ENCODE measurements at places on chromosomes 4 and X.

DNA sequence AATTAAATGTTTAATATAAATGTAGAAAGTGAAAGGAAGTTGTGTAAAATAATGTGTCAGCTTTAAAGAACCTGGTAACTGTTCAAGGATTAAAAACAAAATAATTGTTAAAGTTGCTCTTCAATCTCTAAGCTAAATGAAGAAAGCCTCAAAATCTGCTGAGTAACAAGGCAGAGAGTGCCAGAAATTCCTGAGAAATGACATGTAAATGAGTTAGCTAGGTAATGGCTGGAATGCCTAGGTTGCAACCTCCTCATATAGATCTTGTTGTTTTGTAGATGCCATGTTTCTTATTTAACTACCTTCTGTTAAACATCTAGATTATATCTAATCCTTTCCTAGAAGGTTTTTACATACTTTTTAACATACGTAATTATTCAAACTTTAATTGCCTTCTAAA lies 763.6 kb upstream of the AGA start:
- DNase-seq: no peak

- peak; percentile 55 for DNase-seq
These were observed 394.4 kb upstream of the ADGRL3 start for GRCh38 chr4:60805500-60806313.

DNA sequence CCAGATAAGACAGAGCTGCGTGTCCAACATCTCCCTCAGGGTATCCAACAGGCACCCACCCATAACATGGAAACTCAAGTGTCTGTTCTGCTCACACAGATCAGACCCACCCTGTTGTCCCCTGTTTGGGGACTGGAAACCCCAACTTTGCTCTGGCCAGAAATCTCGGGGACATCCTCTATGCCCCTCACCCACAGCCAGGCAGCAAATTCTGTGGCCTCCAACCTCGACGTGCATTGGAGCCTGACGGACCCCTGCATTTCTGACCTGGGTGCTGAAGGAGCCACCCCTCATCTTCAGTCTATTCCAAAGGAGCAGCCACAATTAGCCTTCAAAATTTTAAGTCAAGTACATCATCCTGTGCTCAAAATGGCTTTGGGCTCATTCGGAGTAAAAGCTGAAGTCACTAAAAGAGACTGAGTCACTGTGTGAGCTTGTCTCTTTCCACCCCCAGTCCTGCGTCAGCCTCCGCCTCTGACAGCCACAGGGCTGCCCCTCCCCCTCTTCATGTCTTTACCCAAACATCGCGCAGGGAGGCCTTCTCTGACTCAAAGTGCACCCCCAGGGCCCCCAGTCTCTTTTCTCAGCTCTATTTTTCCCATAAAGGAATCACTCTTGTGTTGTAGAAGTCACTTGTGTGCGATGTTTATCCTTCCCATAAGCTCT lies 24.4 kb upstream of the PDE6B start:
- no peak for DNase-seq

DNA sequence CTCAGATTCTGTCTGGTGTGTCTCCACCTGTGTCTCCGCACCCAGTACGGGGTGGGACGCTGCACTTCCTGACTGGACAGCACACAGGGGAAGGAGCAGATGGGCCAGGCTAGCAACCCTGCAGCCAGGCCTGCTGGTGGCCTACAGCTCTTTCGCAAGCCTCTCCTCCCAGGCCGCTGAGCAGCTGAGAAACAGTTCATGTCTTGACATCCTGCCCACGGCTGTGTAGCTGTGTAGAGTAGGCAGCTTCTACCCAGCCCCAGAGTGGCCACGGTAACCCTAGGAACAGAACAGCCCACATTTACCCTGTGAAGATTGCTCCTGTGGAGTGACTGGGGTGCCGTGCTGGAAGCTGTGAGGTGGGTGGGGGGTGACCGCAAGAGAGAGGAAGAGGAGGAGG lies 38.9 kb downstream of the CCNQ start:
- no peak for DNase-seq

GRCh38 chr4:137768881-137769280 lies 236.6 kb upstream of the PCDH18 start:
- DNase-seq: no peak

- no peak for DNase-seq
These were observed 1083.5 kb downstream of the PCDH7 start for GRCh38 chr4:31803526-31804195.

GRCh38 chrX:7996414-7996813 lies 69.2 kb upstream of the PNPLA4 start:
- peak; percentile 62 for DNase-seq

DNA sequence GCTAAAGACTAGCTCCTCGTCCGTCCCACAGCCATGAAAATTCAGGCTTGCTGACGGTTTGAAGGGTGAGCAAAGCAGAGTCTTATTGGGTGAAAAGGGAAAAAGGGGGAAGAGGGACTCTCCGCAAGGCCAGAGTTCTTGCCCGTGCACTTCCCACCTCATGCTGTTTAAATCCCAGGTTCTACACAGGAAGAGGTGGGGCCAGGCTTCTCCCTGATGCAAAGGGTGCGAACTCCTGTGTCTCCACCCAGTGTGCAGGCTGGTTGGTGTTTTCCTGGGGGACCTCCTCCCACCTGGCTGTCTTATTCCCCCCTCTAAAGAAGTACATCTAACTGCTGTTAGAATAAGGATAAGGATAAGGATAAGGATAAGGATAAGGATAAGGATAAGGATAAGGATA lies 18.0 kb upstream of the LANCL3 start:
- peak; percentile 61 for DNase-seq

DNA sequence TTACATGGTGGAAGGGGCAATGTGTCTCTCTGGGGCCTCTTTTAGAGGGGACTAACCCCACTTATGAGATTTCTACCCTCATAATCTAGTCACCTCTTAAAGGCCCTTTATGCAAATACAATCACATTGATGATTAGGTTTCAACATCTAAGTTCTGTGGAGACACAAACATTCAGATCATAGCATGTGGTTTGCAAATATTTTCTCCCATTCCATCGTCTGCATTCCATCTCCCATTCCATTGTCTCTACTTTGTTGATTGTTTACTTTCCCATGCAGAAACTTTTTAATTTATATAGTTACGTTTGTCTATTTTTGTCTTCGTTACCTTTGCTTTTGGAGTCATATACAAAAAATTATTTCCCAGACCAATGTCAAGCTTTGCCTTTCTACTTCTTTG lies 927.5 kb upstream of the INTU start:
- no peak for DNase-seq

GRCh38 chr4:148101235-148101634 lies 341.0 kb downstream of the NR3C2 start:
- no peak for DNase-seq

- DNase-seq: no peak
These were observed 10.1 kb downstream of the FGFRL1 start for GRCh38 chr4:1021386-1022050.

DNA sequence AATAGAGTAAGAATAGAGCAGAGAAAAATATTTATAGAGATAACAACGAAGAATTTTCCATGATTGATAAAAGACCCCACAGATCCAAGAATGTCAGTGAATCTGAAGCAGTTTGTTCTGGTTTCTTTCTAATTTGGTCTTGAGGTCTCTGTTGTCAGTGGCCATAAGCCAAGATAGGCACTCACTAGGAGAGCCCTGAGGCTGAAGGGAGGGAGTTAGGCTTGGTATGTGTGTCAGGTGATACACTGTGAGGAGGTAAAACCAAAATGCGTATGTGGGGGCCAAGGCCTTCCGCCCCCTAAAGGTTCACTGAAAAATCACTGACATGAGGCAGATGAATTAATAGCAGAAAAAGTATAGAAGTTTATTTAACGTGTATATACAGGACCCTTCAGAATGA lies 382.3 kb upstream of the HTR2C start:
- peak; percentile 48 for DNase-seq

GRCh38 chrX:84219551-84219950 lies 31.6 kb upstream of the RPS6KA6 start:
- DNase-seq: no peak

DNA sequence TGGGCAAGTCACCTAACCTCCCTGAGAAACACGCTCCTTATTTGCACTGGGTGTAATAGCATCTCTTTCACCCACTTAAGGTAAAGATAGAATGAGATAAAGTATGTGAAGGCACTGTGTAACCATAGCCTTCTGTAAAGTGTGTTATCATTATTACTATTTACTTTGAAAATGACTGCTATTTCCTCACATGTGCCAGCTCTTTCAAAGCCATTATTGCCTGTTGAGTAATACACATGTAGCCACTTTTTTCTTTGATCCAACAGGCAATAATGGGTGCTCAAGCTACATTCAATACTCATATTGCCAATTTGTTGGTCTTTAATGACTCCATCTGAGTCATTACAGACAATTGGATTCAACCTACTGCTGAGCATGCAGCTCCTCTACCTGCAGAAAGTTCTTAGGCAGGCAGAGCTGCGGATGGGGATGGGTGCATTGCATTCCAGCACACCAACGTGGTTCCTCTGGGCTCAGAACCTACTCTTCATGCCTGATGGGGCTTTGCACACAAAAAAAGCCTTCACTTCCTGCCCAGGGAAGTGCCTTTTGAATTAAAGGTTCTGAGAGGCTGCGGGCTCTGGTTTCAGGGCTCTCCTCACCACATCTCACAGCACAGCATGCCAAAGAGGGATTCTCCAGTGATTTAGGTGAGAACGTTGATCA lies 9.7 kb downstream of the PTCHD1 start:
- DNase-seq: peak; percentile 77

GRCh38 chr4:181971411-181971810 lies 271.8 kb upstream of the TENM3 start:
- DNase-seq: no peak

DNA sequence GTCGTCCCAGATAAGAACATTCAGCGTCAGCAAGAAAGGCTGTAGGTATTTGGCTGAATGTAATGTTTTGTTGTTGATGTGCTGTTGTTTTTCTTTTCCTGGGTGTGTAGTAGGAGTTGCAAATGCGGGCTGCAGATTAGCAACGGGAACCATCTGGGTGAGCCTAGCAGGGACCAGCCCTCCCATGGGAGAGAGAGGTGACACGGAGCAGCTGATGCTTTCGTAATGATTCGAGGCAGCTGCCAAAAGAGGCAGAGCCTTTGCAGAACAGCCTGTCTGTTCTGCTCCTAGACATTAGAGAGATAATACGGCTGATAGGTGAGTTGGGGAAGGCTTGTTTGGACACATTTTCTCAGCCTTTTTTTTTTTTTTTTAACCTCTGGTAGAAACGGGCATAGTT lies 25.3 kb downstream of the ARSF start:
- DNase-seq: no peak

GRCh38 chr4:78923464-78924312 lies 15.6 kb downstream of the PAQR3 start:
- no peak for DNase-seq

DNA sequence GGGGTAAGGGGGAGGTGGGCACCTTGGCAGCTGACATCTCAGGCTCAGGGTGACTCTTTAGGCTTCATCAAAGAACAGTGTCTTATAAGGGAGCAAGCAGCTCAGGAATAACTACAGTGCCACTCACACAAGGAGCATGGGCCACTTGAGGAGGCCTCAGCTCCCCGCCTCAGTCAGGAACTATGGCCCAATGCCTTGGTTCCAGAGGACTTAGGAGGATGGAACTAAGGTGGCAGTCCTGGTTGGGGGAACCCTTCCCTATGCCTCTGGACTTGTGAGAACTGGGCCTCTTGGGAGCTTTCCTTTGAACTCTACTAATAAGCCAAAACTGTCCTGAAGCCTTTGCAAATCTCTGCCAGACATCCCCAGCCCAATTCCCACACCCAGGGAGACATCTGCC lies 160.6 kb downstream of the EFNB1 start:
- DNase-seq: no peak

DNA sequence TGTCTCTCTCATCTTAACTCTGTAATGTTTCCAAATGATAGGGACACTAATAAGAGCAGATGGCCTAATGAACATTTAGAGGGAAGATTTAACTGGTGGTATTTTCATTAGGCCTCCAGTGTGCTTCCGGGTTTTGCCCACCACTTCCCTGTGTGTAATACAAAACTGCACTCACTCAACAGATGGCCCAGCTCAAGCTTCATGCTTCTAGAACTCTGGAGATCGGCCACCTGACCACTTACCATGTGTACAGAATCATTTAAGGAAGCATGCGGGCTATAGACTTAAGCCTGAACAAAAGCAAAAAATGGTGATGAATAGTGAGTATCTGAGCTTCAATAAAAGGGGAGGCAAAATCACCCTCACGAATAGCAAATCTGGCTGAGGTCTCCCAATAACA lies 89.3 kb downstream of the SH2D1A start:
- no peak for DNase-seq

- no peak for DNase-seq
These were observed 387.9 kb upstream of the RPS6KA3 start for GRCh38 chrX:20654596-20655106.

- peak; percentile 63 for DNase-seq
These were observed 1289.6 kb upstream of the TENM3 start for GRCh38 chr4:180953572-180953971.

DNA sequence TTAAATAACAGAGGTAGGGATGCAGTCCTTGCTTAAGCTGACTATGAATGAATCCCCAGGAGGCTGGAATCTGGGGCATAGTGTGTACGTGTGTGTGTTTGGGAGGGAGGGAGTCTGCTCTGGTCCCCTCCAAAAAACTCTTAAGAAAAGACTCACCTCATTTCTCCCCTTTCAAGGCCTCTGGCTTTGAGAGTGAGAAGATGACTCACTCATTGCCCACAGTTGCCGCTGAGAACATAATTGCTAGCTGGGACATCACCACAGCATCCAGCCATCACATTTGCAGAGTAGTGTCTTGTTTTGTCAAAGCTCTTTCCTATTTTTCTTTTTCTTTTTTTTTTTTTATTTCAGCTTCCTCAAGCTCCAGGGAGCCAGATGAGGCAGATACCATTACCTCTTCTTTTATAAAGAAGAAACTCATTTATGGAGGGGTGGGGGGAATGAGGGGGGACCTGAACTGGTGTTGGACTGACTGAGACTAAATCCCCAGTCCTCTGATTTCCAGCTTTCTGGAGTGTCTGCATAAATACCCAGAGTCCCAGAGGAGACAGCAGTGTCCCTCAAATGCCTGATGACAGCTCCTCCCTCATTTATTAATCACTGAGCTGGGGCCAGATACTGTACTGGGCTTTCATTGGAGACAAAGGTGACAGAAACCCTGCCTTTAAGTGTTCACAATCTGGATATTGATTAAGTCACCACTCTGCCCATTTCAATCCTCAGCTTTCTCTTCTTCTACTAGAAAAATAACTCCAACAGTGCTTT lies 61.9 kb upstream of the LAS1L start:
- DNase-seq: no peak

DNA sequence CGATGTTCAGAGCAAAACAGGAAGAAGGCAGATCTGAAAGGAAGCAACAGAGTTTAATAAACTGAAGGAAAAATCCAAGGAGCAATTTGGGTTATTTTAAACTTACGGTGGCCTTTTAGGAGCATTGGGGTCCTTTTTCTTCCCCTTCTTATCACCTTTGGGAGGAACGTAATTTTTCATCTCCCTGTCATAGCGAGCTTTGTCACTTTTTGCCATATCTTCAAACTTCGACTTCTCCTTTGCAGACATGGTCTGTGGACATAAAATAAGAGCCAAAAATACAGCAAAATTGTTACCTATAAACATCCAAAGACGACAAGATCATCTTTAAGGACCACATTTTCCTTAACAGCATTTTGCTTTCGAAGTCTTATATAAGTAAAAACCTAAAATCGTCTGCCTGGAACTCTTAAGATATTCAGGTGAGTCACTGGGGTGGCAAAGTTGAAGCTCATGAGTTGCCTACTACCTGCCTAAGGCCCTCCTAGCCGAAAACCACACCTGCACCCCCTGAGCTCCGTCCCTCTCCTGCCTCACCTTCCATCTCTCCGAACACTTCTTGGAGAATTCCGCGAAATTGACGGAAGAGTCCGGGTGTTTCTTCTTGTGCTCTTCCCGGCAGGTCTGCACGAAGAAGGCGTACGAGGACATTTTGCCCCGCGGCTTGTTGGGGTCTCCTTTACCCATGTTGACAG lies 1.0 kb downstream of the HMGB2 start:
- DNase-seq: no peak

GRCh38 chrX:46754586-46755061 lies 4.3 kb downstream of the SLC9A7 start:
- no peak for DNase-seq

All from endodermal cell (in vitro differentiated cells).